ENCODE measurements at places on chromosomes 2 and 18. TPM values are rescaled to one million over a fixed set of nuclear protein-coding genes. Genes with fewer than 3 reads are reported as not detected.

CRYBA2 gene
- total RNA-seq = not detected

THAP4 gene
- total RNA-seq = 55.9 TPM

SNTG2 gene
- total RNA-seq = not detected

ANTXR1 gene
- 0.40 TPM for total RNA-seq

SIX3 gene
- not detected for total RNA-seq

ZBTB7C gene
- total RNA-seq = not detected

KIF5C gene
- 2.6 TPM for total RNA-seq

PROKR1 gene
- total RNA-seq = not detected

KCNIP3 gene
- not detected for total RNA-seq

BMP10 gene
- total RNA-seq = not detected

AQP12B gene
- total RNA-seq = not detected

UNC50 gene
- 29.6 TPM for total RNA-seq

AGFG1 gene
- total RNA-seq = 65.9 TPM

IL18R1 gene
- total RNA-seq = 219 TPM

DLX1 gene
- not detected for total RNA-seq

RBKS gene
- 3.1 TPM for total RNA-seq

SCYGR4 gene
- total RNA-seq = not detected

SCLY gene
- 99.5 TPM for total RNA-seq

KDM3A gene
- 44.6 TPM for total RNA-seq

RAB27B gene
- 1.6 TPM for total RNA-seq

STARD6 gene
- not detected for total RNA-seq

MAPK4 gene
- total RNA-seq = not detected

SCN3A gene
- total RNA-seq = not detected

TSPYL6 gene
- not detected for total RNA-seq

MPV17 gene
- total RNA-seq = 92.4 TPM

SERPINB11 gene
- not detected for total RNA-seq

C1QL2 gene
- total RNA-seq = not detected

TCF7L1 gene
- 0.14 TPM for total RNA-seq

ACKR3 gene
- total RNA-seq = not detected

REG1B gene
- total RNA-seq = not detected

AQP12A gene
- not detected for total RNA-seq

AGXT gene
- total RNA-seq = not detected

KCNF1 gene
- total RNA-seq = not detected

FIGN gene
- not detected for total RNA-seq

FOXD4L1 gene
- total RNA-seq = 0.31 TPM

ADD2 gene
- total RNA-seq = 4.8 TPM

ERFE gene
- total RNA-seq = 0.20 TPM

C2orf72 gene
- 2.2 TPM for total RNA-seq

GKN1 gene
- not detected for total RNA-seq

CCDC74A gene
- 2.5 TPM for total RNA-seq

KATNAL2 gene
- total RNA-seq = 0.95 TPM

TNFRSF11A gene
- total RNA-seq = 15.0 TPM

AMER3 gene
- not detected for total RNA-seq

GALR1 gene
- not detected for total RNA-seq

TEKT4 gene
- total RNA-seq = not detected

SLC8A1 gene
- total RNA-seq = not detected

CMPK2 gene
- 5.7 TPM for total RNA-seq

NFATC1 gene
- total RNA-seq = 22.3 TPM

CLEC4F gene
- total RNA-seq = 23.5 TPM

ALS2 gene
- total RNA-seq = 20.0 TPM

VPS54 gene
- 19.7 TPM for total RNA-seq

METTL8 gene
- 16.0 TPM for total RNA-seq

Measured in natural killer cell treated with Interleukin-12 subunit alpha and Interleukin-12 subunit beta and Interleukin-15 and Interleukin-18, amount 100 ng/mL, for 72 hours (primary cell).